ENCODE measurements at places on chromosomes 4 and X. TPM values are rescaled to one million over a fixed set of nuclear protein-coding genes. Genes with fewer than 3 reads are reported as not detected.

BEX2 gene
- 59.3 TPM for total RNA-seq

NAP1L5 gene
- total RNA-seq: 16.3 TPM

ETDA gene
- not detected for total RNA-seq

SLC2A9 gene
- 1.8 TPM for total RNA-seq

P2RY10 gene
- total RNA-seq: 81.2 TPM

USP17L12 gene
- not detected for total RNA-seq

DNA sequence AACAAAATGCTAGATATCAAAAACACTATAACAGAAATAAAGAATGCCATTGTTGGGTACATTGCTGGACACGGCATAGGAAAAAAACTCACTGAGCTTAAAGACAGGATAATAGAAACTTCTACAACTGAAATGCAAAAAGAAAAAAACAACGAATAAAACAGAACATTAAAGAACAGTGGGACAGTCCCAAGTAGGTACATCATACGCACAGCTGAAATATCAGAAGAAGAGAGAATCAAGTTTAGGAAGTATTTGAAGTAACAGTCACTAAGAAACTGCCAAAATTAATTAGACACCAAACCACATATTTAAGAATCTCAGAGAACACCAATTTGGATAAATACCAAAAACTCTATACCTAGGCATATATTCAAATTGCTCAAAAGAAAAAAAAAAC is 19.2 kb downstream of the RAB28 start:
- no peak for DNase-seq

GRCh38 chrX:54413753-54414152 is 26.5 kb upstream of the TSR2 start:
- no peak for DNase-seq

GRCh38 chr4:137623013-137623412 is 90.7 kb upstream of the PCDH18 start:
- no peak for DNase-seq

GRCh38 chr4:59248313-59248712 is 1951.8 kb upstream of the ADGRL3 start:
- no peak for DNase-seq

- DNase-seq: no peak
Observed at GRCh38 chr4:85084371-85085094, 118.0 kb upstream of the WDFY3 start.

- no peak for DNase-seq
Observed at GRCh38 chrX:129908636-129909035, 2.7 kb downstream of the UTP14A start.

DNA sequence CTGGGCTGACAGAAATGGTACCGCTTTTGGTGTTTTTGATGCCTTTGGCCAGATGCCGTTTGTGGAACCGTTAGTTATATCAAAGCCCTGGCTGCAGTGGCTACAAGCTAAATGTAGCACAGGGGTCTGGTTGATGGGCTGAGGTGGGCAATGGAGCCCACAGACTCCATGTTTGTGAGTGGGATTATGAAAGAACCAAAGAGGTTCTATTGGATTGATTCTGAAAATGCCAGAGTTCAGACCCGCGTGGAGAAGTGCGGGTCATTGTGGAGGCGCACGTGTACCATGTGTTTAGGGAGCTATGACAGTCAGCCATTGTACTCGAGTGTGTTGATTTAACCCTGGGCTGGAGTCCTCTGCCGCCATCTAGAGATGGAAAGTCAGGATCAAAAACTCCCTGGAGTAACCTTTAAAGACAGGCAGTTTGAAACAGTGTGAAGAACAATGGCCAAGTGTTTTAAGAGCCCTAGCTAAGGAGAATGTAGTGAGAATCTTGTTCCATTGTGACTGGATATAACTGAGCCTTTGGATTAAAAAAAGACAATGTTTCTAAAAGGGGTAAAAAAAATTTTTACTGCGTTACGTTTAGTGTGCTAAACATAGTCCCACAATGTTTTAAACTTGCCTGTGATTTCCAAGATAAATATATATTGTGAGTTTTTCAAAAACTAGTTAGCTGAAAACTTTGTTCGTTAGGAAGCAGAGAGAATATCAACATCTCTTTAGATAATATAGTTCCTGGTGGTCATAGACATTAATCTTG is 12.7 kb downstream of the ART3 start:
- no peak for DNase-seq

GRCh38 chr4:86759298-86759697 is 89.9 kb downstream of the SLC10A6 start:
- DNase-seq: no peak

GRCh38 chr4:99518601-99519295 is 7.9 kb downstream of the C4orf17 start:
- DNase-seq: no peak

- DNase-seq: no peak
Observed at GRCh38 chr4:73257651-73258435, 755 bp downstream of the ANKRD17 start.

DNA sequence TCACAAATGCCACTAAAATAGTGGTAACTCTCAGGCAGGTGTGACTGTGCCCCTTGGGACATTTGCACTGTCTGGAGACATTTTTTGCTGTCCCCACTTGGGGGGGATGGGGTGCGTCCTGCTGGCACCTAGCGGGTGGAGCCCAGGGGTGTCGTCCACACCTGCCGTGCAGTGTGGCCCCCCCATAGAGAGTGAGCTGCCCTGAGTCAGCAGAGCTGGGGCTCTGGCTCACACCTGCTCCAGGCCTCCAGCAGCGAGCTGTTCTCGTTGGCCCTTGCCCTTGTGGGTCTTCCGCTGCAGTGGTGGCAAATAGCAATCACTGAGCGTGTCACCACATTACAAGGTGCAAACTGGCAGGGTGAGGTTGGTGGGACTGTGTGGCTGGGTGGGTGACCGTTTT is 64.6 kb downstream of the CLDN34 start:
- no peak for DNase-seq

DNA sequence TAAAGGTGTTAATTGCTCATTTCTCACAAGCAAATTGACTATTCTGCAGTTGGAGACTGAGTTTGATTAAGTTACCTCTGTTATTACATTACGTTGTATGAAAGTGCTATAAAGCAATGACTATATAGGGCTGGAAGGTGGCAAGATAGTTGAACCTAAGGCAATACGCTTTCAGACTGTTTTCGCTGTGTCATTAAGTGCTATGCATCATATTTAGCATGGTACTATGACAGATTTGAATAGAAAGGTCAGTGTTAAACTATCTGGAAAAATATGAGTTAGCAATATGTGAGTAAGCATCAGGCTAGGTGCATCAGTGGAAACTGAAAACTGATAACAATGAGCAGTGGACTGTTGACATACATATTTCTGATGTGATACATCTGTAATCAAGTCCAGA is 206.0 kb upstream of the ARHGAP24 start:
- DNase-seq: no peak

- no peak for DNase-seq
Observed at GRCh38 chr4:161538941-161539340, 624.9 kb downstream of the FSTL5 start.

DNA sequence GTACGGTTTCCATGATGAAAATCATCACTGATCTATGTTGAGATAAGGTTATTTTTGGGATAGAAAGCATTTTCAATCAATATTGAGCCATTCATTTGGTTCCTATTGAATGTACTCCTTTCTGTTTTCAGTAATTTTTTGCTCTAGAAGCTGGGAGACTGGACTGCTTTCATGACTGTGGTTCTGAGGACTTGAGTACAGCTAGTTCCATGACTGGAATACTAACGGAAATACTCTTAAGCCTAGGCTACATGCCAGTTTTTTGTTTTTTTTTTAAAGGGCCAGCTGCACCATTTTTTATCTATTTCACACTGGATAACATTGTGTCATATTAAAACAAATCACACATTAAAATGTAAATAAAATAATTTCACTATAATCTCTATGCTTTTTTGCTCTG is 16.7 kb downstream of the PRR32 start:
- no peak for DNase-seq

DNA sequence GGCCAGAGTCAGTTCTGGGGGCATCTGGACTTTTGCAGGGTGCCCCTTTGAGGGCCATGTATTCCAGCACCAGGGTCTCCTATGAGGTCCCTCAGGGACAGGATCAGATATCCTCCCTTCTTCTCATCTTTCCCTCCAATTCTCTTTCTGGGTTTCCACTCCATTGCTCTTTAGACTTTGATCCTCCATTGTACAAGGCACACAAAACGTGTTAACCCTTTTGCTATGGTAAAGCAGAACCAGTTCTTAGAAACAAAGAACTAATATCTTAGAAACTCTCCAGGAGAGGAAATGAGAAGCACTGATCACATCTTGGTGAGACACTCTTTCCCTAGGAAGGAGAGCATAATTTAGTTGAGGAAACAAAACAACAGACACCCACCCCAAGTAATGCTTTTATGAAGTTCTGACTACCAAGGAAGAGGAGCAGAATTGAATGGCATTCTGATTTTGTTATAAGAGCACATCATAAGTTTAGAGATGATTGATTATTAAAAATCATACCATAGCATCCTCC is 200.7 kb upstream of the NPY2R start:
- DNase-seq: no peak

GRCh38 chrX:153763298-153763932 is 634 bp upstream of the PLXNB3 start:
- DNase-seq: no peak
